BE2C (cell line): ENCODE measurements at places on chromosomes 1 and 21.

DNA sequence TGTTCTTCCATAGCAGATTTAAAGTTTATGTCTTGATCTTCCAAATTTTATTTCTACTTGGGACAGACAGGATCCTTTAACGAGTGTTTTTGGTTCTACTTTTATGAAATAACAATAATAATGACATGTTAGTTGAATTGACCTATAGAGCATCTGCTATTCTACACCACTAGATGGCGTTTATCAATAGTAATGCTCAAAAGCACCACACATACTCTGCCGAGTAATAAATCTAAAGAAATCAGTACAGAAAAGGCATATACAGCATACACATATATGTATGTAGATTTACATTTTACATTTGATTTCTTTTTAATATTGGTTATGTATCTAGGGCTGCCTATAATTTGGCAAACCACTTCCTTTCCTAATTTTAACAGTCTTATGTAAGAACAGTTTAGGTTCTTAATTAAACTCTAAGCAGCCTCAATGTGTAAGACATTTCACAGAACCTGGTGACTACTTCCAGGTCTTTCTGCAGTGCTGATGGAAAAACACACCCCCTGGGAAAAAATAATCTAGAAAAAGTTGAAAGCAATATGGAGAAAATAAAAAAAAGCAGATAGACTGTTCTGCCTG lies 5.9 kb upstream of the SIPA1L2 start:
- no peak for DNase-seq

DNA sequence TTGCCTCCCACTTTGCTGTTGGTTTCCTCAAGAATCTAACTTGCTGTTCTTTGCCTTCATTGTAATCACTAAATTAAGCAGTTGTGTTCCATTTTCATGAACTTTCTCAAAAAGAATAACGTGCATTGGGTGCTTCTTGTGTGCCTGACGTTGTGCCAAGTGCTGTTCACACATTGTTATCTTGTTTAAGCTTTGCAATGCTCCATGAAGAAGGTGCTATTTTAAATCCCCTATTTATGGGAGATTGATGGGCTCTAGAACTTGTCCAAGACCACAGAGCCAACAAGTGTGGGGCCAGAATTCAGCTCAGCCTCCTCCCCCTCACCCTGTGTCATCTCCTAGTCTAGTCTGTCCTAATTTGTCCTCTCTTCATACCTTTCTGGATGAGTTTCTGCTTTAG lies 199.8 kb downstream of the C1orf94 start:
- no peak for DNase-seq

- no peak for DNase-seq
These were observed 411.7 kb downstream of the BRINP3 start for GRCh38 chr1:190066011-190066410.

GRCh38 chr1:9591669-9592509 lies 3.2 kb downstream of the TMEM201 start:
- DNase-seq = peak; percentile 43

GRCh38 chr1:240682166-240682858 lies 70.4 kb upstream of the GREM2 start:
- no peak for DNase-seq

GRCh38 chr1:54766726-54767125 lies 2.4 kb upstream of the PARS2 start:
- DNase-seq = no peak

- no peak for DNase-seq
These were observed 42.2 kb downstream of the GIPC2 start for GRCh38 chr1:78088015-78088414.

- DNase-seq = no peak
These were observed 13.3 kb downstream of the TESK2 start for GRCh38 chr1:45477646-45478045.

- DNase-seq = peak; percentile 75
These were observed 74.5 kb downstream of the NPHP4 start for GRCh38 chr1:5917591-5918274.

- no peak for DNase-seq
These were observed 2.2 kb downstream of the RGS2 start for GRCh38 chr1:192811006-192811405.

DNA sequence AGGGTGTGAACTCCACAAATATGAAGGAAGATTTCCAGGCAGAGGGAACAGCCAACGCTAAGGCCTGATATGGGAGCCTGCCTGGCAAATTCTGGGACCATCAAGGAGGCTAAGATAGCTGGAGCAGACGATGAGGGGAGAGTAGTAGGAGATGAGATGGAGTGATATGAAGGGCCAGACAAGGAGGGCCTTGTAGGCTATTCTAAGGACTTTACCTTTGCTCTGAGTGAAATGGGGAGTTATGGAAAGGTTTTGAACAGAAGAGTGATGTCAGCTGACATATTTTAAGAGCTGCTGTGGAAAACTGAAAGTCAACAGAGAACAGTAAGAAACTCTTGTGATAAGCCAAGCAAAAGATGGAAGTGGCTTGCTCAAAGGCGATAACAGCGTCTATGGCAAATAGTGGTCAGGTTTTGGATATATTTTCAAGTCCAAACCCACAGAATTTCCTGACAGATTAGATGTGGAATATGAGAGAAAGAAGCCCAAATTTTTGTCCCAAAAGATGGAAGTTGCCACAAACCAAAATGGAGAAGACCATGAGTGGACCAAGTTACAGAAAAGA lies 2.1 kb upstream of the TP53BP2 start:
- no peak for DNase-seq
